ENCODE measurements at places on chromosomes 7 and 10.

- DNase-seq = no peak
Measured at GRCh38 chr10:13340626-13341376, 7.3 kb downstream of the SEPHS1 start.

DNA sequence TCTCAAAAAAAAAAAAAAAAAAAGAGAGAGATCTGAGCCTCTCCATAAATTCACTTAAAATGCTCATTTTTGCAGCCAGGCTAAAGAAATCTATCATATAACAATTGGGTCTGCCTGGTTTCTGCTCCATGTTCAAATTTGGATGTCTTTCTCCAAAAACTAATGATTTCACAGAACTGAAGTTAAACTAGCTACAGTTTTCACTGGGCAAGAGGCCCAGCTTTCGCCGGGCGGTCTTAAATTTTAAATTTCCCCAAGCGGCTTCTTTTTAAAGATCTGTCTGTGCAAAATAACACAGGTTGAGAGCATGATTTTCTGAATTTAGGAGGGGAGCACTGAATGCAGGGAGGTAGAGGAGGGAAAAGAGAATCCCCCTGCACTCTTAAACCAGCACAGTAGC, 603.4 kb downstream of the KCNMA1 start:
- DNase-seq = no peak

DNA sequence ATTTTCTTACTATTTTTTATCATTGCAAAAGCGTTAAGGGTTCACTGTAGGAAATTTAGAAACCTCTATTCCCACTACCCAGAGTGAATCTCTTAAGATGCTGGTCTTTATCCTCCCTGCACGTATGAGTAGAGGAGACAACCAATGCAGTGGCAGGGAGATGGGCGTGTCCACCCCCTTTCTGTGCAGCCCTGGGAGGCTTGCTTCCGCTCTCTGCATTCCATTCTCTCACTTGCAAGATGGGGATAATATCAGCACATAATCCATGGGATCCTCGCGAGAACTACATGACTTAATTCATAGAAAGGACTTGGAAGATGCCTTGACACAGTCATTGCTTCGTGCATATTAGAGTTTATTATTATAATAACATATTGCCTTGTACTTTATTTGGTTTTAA, 196.2 kb downstream of the KLF6 start:
- DNase-seq = no peak

DNA sequence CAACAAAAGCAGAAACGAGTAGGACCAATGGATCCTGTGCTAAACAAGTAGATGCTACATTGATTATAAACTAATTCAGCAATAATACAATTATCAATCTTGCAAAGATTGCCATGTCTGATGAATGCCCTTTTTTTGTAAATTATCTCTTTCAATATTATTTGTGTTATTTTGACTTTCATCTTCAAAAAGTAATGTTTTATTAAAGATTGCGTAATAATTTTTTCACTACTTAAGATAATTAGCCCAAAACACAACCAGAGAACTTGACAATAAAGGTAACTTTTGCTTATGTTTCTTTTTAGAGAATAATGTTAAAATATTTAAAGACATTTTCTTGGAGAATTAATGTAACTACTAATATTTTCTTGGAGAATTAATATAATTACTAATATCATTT, 553.8 kb upstream of the VSTM2A start:
- DNase-seq = no peak

- DNase-seq = no peak
Measured at GRCh38 chr7:142804728-142805207, 34.0 kb downstream of the PRSS2 start.
